ENCODE measurements at places on chromosomes 7 and 10. TPM values are rescaled to one million over a fixed set of nuclear protein-coding genes. Genes with fewer than 3 reads are reported as not detected.

SEMA3C gene
- 71.7 TPM for total RNA-seq

VWDE gene
- total RNA-seq, result not detected

EIF3B gene
- 79.0 TPM for total RNA-seq

ZNHIT1 gene
- total RNA-seq, result 55.8 TPM

CRHR2 gene
- total RNA-seq, result 0.22 TPM

OR9A2 gene
- total RNA-seq, result not detected

PON1 gene
- total RNA-seq, result not detected

SPDYE16 gene
- not detected for total RNA-seq

GLI3 gene
- total RNA-seq, result 4.4 TPM

ZYX gene
- 73.9 TPM for total RNA-seq

NPVF gene
- not detected for total RNA-seq

COBL gene
- total RNA-seq, result 91.2 TPM

Measured in left ventricle myocardium superior (tissue), 1 donor.